ENCODE measurements at places on chromosomes 2 and 18. TPM values are rescaled to one million over a fixed set of nuclear protein-coding genes. Genes with fewer than 3 reads are reported as not detected.

DNA sequence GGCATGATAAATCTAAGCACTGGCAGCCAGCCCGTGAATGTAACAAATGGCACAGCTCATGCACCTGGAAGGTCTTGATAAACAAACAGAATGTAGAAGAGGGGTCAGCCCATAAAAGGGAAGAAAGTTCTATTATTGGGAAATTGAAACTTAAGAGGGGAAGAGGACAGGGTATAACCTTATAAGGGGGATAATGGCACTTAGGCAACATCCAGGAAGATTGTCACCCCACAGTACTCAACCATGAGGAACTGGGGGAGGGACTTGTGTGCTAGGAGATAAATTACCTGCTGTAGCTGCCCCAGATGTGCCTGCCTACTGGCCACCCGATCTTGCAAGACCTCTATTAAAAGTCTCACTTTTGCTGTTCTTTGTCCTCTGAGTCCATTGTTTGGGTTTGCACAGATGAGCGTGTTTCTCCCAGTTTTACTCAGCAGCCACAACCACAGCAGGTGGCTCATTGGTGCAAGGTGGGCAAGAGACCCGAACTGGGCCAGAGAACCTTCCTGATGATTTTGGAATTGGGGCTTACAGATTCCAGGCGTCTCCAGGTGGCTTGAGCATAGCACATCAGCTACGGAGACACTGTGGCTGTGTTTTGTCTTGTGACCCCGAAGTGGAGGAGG, 79.0 kb upstream of the TAF1B start:
- no peak for DNase-seq
- no peak overlapping the region for H3K4me3 ChIP-seq
- no peak overlapping the region for H3K27ac ChIP-seq

DNA sequence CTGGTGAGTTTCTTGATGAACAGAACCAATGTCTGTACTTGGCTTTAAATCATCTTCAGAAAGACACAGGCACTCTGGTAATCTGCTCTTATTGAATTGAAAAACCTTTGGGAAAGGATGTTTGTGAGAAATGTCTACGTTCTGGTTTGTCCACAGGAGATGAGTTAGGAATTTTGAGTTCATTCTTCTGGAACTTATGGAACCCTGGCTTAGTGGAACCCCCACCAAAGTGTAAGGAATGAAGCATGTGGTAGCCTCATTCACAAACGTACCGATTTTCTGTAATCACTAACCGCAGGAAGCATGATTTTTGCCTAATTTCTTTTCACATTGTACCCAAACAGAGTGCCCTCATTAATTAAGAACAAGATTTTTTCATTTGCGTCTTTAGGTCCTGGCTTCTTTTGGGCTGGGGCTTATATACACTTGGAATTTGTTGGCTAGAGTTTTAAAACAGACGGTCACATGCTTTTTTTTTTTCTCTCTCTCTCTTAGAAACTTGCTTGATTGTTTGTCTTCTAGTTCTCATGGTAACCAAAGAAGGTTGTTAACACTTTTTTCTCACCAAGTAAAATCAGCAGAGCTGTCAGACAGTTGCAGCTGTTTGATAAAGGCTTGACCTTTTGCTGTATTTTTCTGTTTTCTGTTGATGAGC, 314.1 kb upstream of the THUMPD2 start:
- H3K27ac ChIP-seq, result no peak overlapping the region
- H3K4me1 ChIP-seq, result no peaks in the 10 kb centered on the region
- H3K36me3 ChIP-seq, result no peaks in the 10 kb centered on the region

DNA sequence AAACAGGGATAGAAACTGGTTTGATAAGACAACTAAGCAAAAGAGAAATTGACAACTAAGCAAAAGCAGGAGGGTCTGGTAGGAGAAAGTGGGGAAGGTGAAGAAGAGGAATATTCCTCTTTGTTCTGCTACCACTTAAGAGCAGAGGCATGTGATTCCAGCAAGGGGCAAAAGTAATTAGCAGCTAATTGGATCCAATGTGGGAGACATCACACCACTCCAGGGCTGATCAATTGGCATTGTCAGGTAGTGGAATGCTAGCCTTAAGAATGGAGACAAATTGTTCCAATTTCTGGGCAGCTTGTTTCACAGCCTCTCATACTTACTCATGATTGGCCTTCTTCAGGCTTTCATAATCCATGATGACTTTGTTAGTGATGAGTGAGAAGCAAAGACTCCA, 547.1 kb upstream of the GCFC2 start:
- no peak overlapping the region for H3K27ac ChIP-seq
- H3K36me3 ChIP-seq, result no peaks in the 10 kb centered on the region
- DNase-seq, result no peak
- H3K4me3 ChIP-seq, result no peak overlapping the region
- H3K27me3 ChIP-seq, result no peaks in the 10 kb centered on the region
- H3K4me1 ChIP-seq, result no peaks in the 10 kb centered on the region

- no peak overlapping the region for H3K27ac ChIP-seq
- no peaks in the 10 kb centered on the region for H3K4me1 ChIP-seq
- H3K27me3 ChIP-seq, result no peaks in the 10 kb centered on the region
- no peak overlapping the region for H3K4me3 ChIP-seq
- H3K36me3 ChIP-seq, result no peaks in the 10 kb centered on the region
- DNase-seq, result no peak
Observed at GRCh38 chr2:155377266-155377680, 678.8 kb downstream of the KCNJ3 start.

DNA sequence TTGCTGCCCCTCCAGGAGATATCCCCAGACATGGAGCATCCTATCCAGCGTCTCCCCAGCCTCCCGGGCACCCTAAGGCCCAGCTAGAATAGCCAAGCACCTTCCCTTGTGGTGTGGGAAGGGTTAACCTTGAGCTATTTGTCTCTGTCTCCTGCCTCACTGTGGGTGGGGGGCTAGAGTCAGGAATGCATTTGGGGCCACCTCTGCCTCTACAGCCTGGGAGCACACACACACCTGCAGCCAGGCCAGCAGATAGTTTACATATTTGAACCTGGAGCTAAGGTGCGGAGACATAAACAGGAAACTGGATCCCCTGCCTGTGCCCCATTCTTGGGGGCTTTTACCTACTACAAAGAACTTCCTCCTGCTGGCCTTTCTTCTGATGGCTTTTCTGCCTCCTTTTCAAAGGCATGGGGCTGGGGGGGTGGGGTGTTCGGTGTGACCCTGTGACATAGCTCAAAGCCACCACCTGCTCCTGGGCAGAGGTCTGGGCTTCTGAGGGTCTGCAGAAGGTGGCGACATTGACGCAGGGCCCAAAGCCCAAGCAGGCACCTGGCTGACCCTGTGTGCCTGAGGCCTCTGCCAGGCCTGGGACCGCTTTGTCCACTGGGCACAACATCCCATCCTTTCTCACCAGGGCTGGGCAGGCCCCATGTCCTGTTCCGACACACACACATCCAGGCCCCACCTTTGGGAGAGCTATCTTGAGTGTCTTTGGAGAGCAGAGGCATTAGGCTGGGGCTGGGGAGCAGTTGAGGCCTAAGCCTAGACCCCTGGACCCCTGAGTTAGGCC, 34.2 kb downstream of the EMX1 start:
- no peaks in the 10 kb centered on the region for H3K36me3 ChIP-seq
- no peak overlapping the region for H3K4me3 ChIP-seq
- H3K27ac ChIP-seq, result no peak overlapping the region
- no peaks in the 10 kb centered on the region for H3K4me1 ChIP-seq
- DNase-seq, result no peak

GRCh38 chr2:69054431-69054830, 41.5 kb downstream of the ANTXR1 start:
- no peaks in the 10 kb centered on the region for H3K36me3 ChIP-seq
- no peaks in the 10 kb centered on the region for H3K4me1 ChIP-seq
- H3K4me3 ChIP-seq, result no peak overlapping the region
- H3K27me3 ChIP-seq, result no peaks in the 10 kb centered on the region

DNA sequence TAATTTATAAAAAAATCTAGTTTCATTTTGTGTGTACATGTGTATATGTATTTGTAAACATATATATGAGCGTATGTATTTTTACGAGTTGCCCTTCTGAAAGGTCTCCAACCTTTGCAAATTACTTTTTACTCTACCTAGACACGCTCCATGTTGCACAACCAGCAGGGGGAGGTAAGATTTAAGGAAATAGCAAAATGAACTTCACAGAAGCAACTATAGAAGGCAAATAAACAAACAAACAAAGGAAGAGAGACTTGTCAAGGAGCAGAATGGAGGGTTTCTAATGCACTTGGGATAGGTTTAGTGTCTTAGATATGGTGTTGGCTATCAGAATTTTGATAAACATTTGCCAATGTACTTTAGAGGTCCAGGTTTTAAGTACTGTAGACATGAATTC, 820.5 kb upstream of the POU3F3 start:
- H3K4me3 ChIP-seq, result no peak overlapping the region
- H3K27ac ChIP-seq, result no peak overlapping the region
- no peak for DNase-seq
- H3K4me1 ChIP-seq, result no peaks in the 10 kb centered on the region

Gene ATP8B1
- 19.6 TPM for total RNA-seq

DNA sequence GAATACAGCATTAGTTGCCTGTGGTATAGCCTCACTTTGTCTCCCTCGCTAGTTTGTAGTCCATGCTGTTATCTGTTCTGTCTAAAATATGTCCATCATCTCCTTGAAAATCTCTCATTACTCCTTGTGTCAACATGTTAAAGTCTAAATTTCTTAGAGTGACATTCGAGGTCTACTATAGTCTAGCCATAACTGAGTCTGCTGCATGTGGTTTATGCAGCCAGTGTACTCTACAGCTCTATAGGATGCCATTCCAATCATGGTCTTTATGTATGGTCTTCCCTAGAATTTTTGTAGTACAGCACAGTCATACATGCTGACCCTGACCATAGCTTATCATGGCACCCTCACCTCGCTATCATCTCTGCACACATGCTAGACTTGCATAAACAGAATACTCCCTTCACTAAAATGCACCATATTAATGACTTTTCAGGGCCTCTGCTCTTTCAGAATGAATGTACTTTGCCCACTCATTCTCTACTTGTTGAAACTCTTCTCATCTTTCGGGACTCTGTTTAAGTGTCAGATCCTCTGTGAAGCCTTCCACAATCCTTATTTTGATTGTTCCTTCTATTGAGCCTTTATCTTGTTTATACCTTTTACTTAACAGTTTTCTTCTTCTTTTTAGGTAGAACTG, 12.8 kb downstream of the TANK start:
- H3K27ac ChIP-seq, result no peak overlapping the region
- peaks cover 21% of the 10 kb centered on the region for H3K4me1 ChIP-seq
- H3K36me3 ChIP-seq, result no peaks in the 10 kb centered on the region

Gene IL1RN
- 4.7 TPM for total RNA-seq

- H3K27ac ChIP-seq, result no peak overlapping the region
- H3K27me3 ChIP-seq, result no peaks in the 10 kb centered on the region
- no peak overlapping the region for H3K4me3 ChIP-seq
- H3K4me1 ChIP-seq, result no peaks in the 10 kb centered on the region
- no peak for DNase-seq
Observed at GRCh38 chr2:213476641-213477040, 192.4 kb downstream of the SPAG16 start.

DNA sequence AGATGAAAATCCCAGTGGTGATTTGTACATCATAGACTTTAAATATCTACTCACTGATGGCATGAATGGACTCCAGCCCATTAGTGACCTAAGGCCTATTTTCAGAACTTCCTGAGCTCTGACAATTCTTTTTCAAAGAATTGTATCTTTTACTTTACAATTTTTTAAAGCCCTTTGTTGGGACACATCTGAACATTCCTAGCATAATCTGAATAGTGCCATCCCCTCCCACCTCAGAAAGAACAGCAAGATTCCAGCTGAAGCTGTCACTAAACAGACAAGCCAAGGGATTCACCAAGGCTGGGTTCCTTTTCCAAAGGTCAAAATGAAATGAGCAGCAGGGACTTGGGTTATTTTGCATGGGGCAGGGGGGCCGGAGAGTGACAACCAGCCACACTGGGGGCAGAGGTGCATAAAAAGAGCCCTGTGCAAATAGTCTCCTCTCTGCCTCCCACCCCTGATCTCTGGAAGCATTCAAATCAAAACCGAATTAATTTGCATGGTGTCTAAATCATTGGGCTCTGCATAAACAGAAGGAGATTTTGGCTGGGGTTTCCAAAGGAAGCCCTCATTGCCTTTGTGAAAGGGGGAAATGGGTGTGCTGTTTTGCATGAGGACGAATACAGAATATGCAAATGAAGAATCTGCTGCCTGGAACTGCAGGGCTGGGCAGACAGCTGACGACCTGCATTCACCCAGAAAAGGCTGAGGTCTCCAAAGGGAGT, 17.2 kb downstream of the EPHA4 start:
- no peaks in the 10 kb centered on the region for H3K4me1 ChIP-seq
- H3K4me3 ChIP-seq, result no peak overlapping the region
- no peaks in the 10 kb centered on the region for H3K27me3 ChIP-seq
- H3K27ac ChIP-seq, result no peak overlapping the region
- DNase-seq, result no peak
- no peaks in the 10 kb centered on the region for H3K36me3 ChIP-seq

Gene ZDBF2
- 5.2 TPM for total RNA-seq

GRCh38 chr2:85989288-85989865, 100.6 kb upstream of the ST3GAL5 start:
- DNase-seq, result no peak
- H3K27ac ChIP-seq, result no peak overlapping the region
- H3K4me1 ChIP-seq, result peaks cover 13% of the 10 kb centered on the region

Gene GAREM1
- 14.0 TPM for total RNA-seq

GRCh38 chr2:184304006-184304405, 294.3 kb upstream of the ZNF804A start:
- H3K4me3 ChIP-seq, result no peak overlapping the region
- H3K27me3 ChIP-seq, result no peaks in the 10 kb centered on the region
- DNase-seq, result no peak
- H3K36me3 ChIP-seq, result no peaks in the 10 kb centered on the region

Gene RNF125
- 5.6 TPM for total RNA-seq

GRCh38 chr2:235702186-235702585, 208.3 kb downstream of the AGAP1 start:
- DNase-seq, result no peak
- no peaks in the 10 kb centered on the region for H3K4me1 ChIP-seq
- H3K4me3 ChIP-seq, result no peak overlapping the region
- H3K27ac ChIP-seq, result no peak overlapping the region

GRCh38 chr2:85952196-85952734, 63.5 kb upstream of the ST3GAL5 start:
- H3K4me3 ChIP-seq, result no peak overlapping the region
- H3K36me3 ChIP-seq, result no peaks in the 10 kb centered on the region
- peaks cover 45% of the 10 kb centered on the region for H3K4me1 ChIP-seq
- peak overlapping the region; percentile 65 for H3K27ac ChIP-seq
- no peaks in the 10 kb centered on the region for H3K27me3 ChIP-seq
- DNase-seq, result no peak

DNA sequence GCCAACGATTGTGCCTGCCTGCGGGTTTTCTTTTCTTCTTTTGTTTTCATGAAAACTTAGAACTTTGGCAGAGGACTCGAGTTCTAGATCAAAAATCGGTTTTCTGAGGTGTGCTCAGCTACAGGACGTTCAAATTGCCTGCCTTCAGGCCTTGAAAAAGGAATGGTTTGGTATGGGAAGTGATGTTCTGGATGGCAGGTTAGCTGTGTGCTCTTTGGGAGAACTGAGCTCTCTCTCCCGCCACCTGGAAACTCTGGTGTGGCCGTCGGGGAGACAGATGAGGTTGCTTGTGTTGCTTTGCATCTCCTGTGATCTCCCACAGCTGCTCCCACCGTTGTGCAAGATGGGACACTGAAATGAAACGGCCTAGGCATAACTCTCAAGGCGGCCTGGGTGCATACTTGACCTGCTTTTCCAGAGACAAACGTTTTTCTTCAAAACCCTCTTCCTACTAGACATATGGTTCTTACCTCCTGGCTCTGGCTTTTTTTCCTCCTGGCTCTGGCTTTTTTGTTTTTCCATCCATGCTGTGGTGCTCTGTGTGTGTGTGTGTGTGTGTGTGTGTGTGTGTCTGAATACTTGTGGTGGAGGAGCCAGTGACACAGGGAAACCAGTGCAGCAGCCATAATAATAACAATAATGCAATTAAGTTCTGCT, 2.0 kb downstream of the FMNL2 start:
- H3K27ac ChIP-seq, result peak overlapping the region; percentile 88
- H3K36me3 ChIP-seq, result no peaks in the 10 kb centered on the region
- DNase-seq, result peak; percentile 31
- H3K27me3 ChIP-seq, result no peaks in the 10 kb centered on the region
- peaks cover 6% of the 10 kb centered on the region for H3K4me1 ChIP-seq
- H3K4me3 ChIP-seq, result peak overlapping the region; percentile 75
